Transverse colon (tissue), 4 donors: ENCODE measurements at places on chromosomes 2 and 18. TPM values are rescaled to one million over a fixed set of nuclear protein-coding genes. Genes with fewer than 3 reads are reported as not detected.
A peak's percentile ranks its signal among the peaks of the same experiment; 100 is the strongest.

The SERPINB4 gene
- total RNA-seq: not detected

GRCh38 chr2:201228912-201229290 is 31.4 kb upstream of the CASP8 start:
- peak; percentile 26 for DNase-seq
- H3K27me3 ChIP-seq: no peaks in the 10 kb centered on the region

The ZNF521 gene
- 8.6 TPM for total RNA-seq

- DNase-seq: no peak
- no peaks in the 10 kb centered on the region for H3K36me3 ChIP-seq
- H3K4me1 ChIP-seq: peaks cover 15% of the 10 kb centered on the region
- H3K4me3 ChIP-seq: no peak overlapping the region
- no peak overlapping the region for H3K27ac ChIP-seq
These were observed 73.3 kb downstream of the NDUFA10 start for GRCh38 chr2:239951825-239952224.

GRCh38 chr2:21590026-21590690 is 466.4 kb downstream of the TDRD15 start:
- no peak overlapping the region for H3K27ac ChIP-seq
- H3K4me1 ChIP-seq: no peaks in the 10 kb centered on the region
- no peaks in the 10 kb centered on the region for H3K36me3 ChIP-seq
- DNase-seq: no peak

DNA sequence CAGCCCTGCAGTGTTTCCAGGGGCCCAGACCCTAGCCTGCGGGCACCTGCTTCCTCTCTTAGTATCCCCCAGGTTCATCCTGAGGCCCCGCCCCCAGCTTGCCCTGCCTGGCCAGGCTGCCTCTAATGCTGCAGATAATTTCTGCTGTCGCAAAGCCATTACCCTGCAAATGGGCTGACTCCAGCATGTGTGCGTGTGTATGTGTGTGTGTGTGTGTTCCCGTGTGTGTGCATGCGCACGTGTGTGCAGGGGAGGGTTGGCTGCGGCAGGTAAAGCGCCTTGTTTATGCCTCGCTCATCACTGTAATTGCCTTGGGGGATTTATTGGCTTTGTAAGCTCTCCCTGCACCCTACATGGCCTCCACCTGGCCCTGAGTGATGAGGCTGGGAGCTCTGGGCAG is 7.6 kb upstream of the PRSS56 start:
- peaks cover 30% of the 10 kb centered on the region for H3K27me3 ChIP-seq
- no peak overlapping the region for H3K4me3 ChIP-seq
- no peak for DNase-seq
- H3K36me3 ChIP-seq: no peaks in the 10 kb centered on the region
- H3K27ac ChIP-seq: no peak overlapping the region

DNA sequence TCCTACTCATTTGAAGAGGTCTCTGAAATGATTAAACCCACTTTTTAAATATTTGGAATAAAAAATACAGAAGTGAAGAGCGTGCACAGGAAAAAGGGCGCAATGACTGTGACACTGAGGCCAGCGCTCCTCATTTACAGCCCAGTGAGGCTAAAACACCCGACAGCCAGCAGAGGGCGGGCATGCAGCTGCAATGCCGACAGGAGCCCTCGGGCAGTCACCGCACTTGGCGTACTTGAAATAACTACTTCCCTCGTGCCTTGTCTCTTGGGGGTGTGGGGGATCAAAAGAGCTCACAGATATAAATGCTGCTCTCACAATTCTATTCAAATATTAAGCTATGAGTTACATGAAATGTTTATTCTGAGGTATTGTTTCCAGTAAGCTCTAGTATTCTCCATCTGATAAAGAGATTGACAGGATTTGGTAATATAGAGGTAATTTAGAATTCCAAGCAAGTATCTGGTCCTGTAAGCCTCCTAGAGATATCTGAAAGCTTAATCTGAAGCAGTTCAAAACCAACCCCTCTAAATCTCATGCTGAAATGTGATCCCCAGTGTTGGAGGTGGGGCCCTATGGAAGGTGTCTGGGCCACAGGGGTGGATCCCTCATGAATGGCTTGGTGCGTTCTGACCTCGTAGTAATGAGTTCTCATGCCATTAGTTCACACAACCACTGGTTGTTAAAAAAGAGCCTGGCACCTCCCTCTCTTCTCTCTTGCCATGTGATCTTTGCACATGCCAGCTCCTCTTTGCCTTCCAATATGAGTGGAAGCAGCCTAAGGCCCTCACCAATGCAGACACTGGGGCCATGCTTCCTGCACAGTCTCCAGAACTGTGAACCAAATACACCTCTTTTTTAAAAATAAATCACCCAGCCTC is 93.6 kb downstream of the ZAP70 start:
- no peak overlapping the region for H3K4me3 ChIP-seq
- peak; percentile 86 for DNase-seq
- H3K4me1 ChIP-seq: no peaks in the 10 kb centered on the region
- no peaks in the 10 kb centered on the region for H3K36me3 ChIP-seq
- H3K27ac ChIP-seq: no peak overlapping the region

- H3K4me3 ChIP-seq: no peak overlapping the region
- no peaks in the 10 kb centered on the region for H3K27me3 ChIP-seq
- H3K27ac ChIP-seq: no peak overlapping the region
- H3K4me1 ChIP-seq: no peaks in the 10 kb centered on the region
- no peak for DNase-seq
- no peaks in the 10 kb centered on the region for H3K36me3 ChIP-seq
These were observed 79.1 kb downstream of the TWIST2 start for GRCh38 chr2:238926761-238927611.

DNA sequence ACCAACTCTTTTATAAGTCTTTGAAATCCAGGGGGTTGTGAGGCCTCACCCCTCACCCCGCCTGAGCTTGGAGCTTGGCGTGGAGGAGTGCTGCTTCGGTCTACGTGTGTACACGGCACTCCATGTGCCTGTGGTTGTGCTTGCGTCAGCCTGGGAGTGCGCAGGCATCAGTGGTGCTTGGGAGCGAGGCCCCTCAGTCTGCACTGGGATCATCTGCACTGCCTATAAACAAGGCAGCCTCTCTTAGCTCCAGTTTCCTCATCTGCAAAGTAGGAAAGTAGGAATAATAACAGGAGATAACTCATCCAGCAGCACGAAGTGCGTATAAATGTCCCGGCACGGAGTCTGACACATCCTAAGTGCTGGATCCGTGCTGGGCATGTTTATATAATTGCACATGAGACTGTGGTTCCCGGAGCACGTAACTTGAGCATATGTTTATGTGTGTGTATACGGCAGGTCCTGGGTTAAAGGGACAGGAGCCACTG is 1.2 kb downstream of the GYPC start:
- H3K4me3 ChIP-seq: peak overlapping the region; percentile 74
- peak; percentile 76 for DNase-seq
- H3K27ac ChIP-seq: peak overlapping the region; percentile 93
- no peaks in the 10 kb centered on the region for H3K36me3 ChIP-seq
- H3K4me1 ChIP-seq: peaks cover 19% of the 10 kb centered on the region

DNA sequence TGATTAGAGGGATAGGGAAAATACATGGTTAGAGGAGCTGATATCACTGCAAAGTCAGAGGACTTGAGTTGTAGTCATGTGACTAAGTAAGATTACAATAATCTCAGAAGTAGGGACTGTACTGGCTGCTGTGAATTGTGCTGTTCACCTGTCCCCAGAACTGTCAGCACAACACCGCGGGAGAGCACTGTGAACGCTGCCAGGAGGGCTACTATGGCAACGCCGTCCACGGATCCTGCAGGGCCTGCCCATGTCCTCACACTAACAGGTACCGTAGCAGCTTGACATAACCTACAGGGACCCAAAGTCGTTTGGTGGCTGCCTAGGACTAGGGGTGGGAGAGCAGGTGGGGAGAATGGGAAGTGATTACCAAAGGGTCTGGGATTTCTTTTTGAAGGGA is 132.8 kb upstream of the TTC39C start:
- H3K27ac ChIP-seq: no peak overlapping the region
- H3K27me3 ChIP-seq: no peaks in the 10 kb centered on the region
- no peaks in the 10 kb centered on the region for H3K4me1 ChIP-seq

- no peak for DNase-seq
- H3K27me3 ChIP-seq: no peaks in the 10 kb centered on the region
- no peak overlapping the region for H3K27ac ChIP-seq
- no peak overlapping the region for H3K4me3 ChIP-seq
These were observed 76.2 kb downstream of the MAP3K20 start for GRCh38 chr2:173151671-173152401.

DNA sequence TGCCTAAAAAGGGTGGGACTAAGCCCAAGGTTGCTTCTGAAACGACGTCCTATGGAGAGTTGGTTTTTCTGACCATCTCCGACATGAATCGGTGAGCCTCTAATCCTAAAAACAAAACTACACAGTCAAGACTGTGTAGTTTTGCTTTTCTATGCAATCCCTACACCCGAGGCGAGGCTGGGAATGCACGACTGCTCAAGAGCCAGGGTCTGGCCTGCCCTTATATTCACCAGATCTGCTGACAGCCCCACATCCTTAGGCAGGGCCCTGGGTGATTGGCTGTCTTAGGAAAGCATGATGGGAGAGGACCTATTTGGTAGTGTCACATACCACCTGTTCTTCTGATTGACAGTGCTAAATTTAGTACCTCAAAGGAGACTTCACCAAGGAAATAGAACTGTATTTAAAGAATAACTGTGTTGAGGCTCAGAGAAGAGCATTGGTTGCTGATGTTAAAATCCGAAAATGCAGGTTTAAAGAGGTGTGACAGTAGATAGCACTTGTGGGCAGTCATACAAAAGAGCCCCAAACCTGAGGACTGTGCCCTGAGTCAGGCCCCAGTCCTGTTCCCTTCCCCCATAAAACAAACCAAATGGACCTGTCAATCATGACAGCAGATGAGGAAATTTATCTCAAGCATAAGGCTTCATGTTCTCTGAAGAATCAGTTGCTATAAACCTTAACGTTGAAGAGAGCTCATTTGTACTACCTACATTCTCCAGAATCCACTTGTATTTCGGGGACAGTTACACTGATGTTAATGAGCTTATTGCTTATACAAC is at the start of gene TTN:
TTN (minus strand) TSS at position 197 of the 782 bp plus-strand sequence. CDS start 2,781 bp downstream, outside the sequence.
- no peak within 1 kb of the TSS for H3K27ac ChIP-seq
- no peaks in the 10 kb centered on the region for H3K27me3 ChIP-seq
- H3K4me3 ChIP-seq: no peak within 1 kb of the TSS
- no peak for DNase-seq

The NT5DC4 gene
- not detected for total RNA-seq
